ENCODE measurements at places on chromosomes 4 and X.
A peak's percentile ranks its signal among the peaks of the same experiment; 100 is the strongest.

DNA sequence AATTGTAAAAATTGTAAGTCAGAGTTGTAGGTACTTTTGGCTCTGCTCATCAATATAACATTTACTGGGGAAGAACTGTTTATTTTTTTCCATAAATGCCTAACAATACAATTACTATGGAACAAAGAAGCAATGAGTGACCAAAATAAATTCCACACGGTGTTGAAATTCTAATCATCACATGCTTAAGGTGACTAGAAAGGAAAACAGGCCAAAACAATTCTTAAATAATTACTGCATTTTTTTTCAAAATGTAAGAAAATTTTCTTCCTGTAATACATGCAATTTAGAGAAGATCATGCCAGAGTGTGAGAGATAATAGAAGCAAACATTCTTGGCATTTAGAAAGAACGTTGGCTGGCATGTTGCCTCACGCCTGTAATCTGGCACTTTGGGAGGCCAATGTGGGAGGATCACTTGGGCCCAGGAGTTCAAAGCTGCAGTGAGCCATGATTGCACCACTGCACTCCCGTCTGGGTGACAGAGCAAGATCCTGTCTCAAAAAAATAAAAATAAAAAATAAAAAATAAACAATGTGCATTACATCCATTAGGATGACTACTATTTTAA, 22.5 kb downstream of the C4orf46 start:
- no peak for DNase-seq

DNA sequence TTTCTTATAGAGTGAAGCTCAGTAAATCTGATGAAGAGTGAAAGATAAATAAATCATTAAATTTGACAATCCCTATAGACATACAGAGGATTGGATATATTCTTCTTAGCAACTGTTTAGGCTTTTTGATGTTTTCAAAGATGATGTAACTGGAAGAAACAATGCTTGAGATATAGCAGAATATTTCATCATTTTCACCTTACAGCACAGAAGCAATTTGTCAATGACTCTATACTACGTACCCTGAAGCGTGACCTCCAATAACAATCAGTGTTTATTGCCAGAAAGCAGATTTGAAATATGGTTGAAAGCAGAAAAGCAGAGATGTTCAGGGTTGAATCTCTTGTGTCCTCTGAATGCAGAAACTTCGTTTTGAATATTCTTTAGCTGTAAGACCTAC, 228.4 kb downstream of the DTHD1 start:
- DNase-seq, result no peak

GRCh38 chr4:41297832-41298231, 41.1 kb downstream of the UCHL1 start:
- no peak for DNase-seq

- DNase-seq, result no peak
Measured at GRCh38 chrX:38692961-38693360, 108.3 kb upstream of the MID1IP1 start.

- DNase-seq, result no peak
Measured at GRCh38 chrX:82092307-82092706, 890.4 kb downstream of the SH3BGRL start.

DNA sequence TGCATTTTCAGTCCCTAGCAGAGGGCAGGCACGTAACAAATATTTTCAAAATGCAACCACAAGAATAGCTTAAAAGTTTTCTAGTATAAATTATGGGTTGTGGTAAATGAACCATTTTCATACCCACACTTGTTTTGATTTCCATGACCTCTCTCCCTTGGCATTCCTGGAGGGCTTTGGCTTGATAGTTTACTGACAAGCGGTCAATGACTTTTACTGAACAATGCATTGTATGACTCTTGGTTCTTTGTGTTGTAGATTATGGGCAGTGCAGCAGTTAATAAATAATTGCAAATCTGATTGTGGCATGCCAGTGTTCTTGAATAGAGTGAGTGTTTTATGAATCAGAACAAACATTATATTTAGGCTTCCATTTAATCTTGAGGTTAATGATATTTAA, 285.2 kb upstream of the ARX start:
- DNase-seq, result no peak

GRCh38 chr4:171067422-171067821, 745.8 kb upstream of the GALNTL6 start:
- DNase-seq, result no peak

- DNase-seq, result no peak
Measured at GRCh38 chr4:104859601-104860237, 287.0 kb upstream of the TET2 start.

- DNase-seq, result no peak
Measured at GRCh38 chr4:48462363-48462762, 20.8 kb upstream of the SLC10A4 start.

DNA sequence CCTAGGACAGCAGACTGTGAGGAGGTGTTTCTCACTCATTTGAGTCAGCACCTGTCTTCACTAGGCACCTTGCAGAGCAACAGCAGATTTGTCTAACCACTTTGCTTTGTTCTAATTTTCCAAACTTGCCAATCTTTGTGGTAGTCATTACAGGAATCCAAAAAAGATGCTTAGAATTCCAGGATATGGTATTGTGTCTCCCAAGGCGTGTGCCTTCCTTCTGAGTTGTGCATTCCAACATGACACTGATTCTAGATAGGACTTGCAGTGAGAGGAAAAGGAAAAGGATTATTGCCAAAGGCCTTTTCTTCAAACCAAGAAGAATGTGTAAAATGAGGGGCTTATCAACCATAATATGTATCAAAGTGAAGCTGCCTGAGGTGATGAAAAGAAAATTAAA, 126.2 kb downstream of the MAPK10 start:
- no peak for DNase-seq

GRCh38 chrX:69987691-69988090, 62.0 kb downstream of the AWAT2 start:
- no peak for DNase-seq

GRCh38 chrX:126550816-126551215, 1.8 kb downstream of the DCAF12L1 start:
- no peak for DNase-seq

DNA sequence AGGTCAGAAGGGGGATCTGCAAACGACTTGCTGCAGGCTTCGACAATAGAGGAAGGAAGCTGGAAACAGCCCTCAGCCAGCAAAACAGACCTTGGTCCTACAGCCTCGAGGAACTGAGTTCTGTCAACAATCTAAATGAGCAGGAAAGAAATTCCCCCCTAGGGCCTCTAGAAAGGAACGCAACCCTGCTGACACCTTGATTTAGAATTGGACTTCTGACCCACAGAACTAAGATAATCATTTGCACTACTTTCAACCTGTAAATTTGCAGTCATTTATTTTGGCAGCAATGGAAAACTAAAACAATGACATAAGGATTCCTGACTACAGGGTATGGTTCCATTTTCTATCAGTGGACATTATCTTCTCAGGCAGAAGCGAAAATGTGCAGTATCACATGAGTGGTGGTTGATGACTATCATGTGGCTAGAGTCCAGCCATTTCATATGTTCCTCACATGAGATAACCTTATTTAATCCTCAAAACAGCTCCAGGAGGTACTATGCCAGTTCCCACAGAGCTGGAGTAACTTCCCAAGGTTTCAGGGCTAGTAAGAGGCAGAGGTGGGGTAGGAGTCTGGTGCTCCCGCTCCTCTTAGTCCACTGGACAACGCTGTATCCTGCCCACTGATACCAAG, 61.6 kb downstream of the SAT1 start:
- no peak for DNase-seq

DNA sequence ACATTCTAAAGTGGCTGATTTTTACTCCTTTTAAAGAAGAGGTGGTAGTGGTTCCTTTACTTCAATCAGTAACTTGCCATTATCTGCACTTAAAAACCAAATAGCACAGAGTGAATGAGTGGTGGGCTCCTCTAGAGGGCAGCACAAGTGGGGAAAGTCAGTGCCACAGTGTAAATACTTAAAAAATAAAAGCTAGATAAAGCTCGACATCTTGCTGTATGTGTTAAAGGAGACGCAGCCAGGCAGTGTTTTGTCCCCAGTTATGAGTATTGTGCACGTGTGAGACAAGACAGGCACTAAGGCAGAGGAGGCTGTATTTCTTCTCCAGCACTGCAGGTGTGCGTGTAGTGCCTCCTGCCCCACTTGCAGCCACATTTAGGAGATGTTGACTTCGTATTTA, 24.6 kb downstream of the NAP1L5 start:
- peak; percentile 15 for DNase-seq

- no peak for DNase-seq
Measured at GRCh38 chr4:8600686-8601085, 8.1 kb downstream of the CPZ start.

GRCh38 chrX:48505481-48505880, 3.3 kb upstream of the PORCN start:
- no peak for DNase-seq

Data from NT2/D1 (cell line).